ENCODE measurements at places on chromosomes 16 and 17.

DNA sequence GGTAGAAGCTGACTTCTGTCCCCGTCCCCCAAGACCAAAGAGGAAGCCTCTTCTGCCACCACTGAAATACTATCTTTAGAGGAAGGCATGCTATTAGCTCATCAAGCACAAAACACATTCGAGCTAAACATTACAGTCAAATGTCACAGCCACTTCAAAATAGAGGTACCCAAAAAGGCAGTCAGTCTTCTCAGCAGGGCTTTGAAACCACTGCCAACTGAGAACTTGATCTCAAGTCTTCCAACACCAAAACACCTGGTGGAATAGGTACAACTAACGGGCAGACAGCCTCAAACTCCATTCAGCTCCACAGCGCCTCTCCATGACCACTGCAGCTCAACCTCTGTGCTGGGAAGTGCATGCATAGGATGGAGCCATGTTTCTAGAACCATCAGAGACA lies 36.0 kb downstream of the ZFHX3 start:
- DNase-seq, result no peak

DNA sequence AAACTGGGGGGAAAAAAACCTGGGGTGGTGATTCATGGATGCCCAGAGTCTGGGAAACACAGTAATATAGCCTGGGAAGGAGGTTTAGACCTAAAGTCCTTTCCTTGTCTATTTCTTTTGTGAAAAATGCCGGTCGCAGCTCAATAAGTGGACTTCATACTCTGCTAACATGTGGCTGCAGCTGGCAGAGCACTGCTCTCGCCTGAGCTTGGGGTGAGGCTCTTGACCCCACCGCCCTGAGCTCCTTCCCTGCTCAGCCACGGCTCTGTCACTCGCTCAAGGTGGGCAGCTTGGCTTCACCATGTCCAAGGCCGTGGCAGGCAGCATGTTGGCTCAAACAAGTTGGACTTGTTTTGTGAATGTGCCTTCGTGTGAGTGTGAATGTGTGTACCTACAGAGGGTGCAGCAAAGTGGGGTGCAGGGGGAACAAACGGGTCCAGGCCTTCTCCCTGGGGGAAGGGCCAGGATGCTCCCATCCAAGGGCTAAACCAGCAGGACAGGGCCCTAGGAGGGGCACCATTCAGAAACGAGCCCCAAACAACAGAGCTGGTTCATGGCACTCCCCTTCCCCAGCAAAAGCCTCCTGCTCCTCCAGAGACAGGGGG lies 4.9 kb downstream of the FA2H start:
- DNase-seq, result no peak

- DNase-seq, result no peak
Measured at GRCh38 chr16:13021996-13022395, 120.6 kb downstream of the SHISA9 start.

- no peak for DNase-seq
Measured at GRCh38 chr17:7807206-7807605, 26.8 kb upstream of the KDM6B start.

DNA sequence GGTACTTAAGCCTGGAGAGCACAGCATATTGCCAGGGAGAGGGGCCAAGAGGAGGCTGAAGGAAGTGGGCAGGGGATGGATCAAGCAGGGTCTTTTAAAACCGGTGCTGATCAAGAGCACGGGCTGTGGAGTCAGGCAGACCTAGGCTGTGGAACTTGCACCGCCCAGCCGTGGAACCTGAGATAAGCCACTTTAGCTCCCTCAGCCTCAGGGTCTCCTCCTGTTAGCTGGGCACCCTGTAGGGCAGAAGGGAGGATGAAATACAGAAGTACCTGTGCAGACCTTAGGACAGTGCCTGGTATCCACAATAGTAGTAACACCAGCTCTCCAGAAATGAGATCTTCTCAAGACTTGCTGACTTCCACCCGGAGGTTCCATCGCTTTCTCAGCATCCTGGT lies 9.3 kb downstream of the ODAD4 start:
- DNase-seq, result no peak

DNA sequence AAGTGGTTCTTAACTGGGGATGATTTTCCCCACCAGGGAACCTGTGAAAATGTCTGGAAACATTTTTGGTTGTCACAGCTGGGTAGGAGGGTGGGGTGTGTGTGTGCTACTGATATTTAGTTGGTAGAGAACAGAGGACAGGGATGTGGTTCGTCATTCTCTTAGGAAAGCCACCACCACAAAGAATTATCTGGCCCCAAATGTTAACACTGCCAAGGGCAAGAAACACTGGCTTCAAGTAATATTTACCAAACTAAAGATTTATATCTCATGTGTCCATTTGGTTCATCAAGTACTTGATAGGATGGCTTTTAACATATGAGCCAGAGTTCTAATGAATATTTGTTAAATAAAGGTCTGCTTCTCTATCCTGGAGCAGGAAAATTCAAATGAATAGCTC lies 19.5 kb downstream of the MPHOSPH6 start:
- no peak for DNase-seq

All from SIG-M5 (cell line).